HT-29 (cell line): ENCODE measurements at places on chromosomes 11 and 22. TPM values are rescaled to one million over a fixed set of nuclear protein-coding genes. Genes with fewer than 3 reads are reported as not detected.

Gene P2RY6
- total RNA-seq, result not detected in 2 replicates

Gene CDKN1C
- 5.3 and 9.1 TPM in 2 replicates for total RNA-seq

Gene GGTLC3
- total RNA-seq, result not detected in 2 replicates

Gene STK33
- total RNA-seq, result not detected in 2 replicates

Gene GSTT2
- 0.15 TPM in 1 of 2 replicates, not detected in the other for total RNA-seq

Gene LMO2
- 0.05 and 0.21 TPM in 2 replicates for total RNA-seq

Gene LDLRAD3
- total RNA-seq, result 1.1 and 3.3 TPM in 2 replicates

Gene WT1
- not detected in 2 replicates for total RNA-seq

Gene MRGPRG
- total RNA-seq, result not detected in 2 replicates

Gene RASL10A
- total RNA-seq, result 0.99 and 2.1 TPM in 2 replicates

Gene CBL
- total RNA-seq, result 6.5 and 8.3 TPM in 2 replicates

Gene CDC42EP1
- 62.3 and 68.7 TPM in 2 replicates for total RNA-seq

Gene PARVG
- total RNA-seq, result not detected in 2 replicates

Gene ACRV1
- not detected in 2 replicates for total RNA-seq

Gene CST6
- 23.0 and 27.2 TPM in 2 replicates for total RNA-seq

Gene GDPD4
- total RNA-seq, result not detected in 2 replicates

Gene ISX
- not detected in 2 replicates for total RNA-seq

Gene BTBD18
- not detected in 2 replicates for total RNA-seq

Gene FAM180B
- total RNA-seq, result not detected in 2 replicates

Gene OR2AT4
- total RNA-seq, result not detected in 2 replicates

Gene ART1
- total RNA-seq, result not detected in 2 replicates
